ENCODE measurements at places on chromosomes 12 and 14. TPM values are rescaled to one million over a fixed set of nuclear protein-coding genes. Genes with fewer than 3 reads are reported as not detected.

GRCh38 chr12:28507033-28507432 is 316.8 kb downstream of the CCDC91 start:
- ATAC-seq = no peak

DNA sequence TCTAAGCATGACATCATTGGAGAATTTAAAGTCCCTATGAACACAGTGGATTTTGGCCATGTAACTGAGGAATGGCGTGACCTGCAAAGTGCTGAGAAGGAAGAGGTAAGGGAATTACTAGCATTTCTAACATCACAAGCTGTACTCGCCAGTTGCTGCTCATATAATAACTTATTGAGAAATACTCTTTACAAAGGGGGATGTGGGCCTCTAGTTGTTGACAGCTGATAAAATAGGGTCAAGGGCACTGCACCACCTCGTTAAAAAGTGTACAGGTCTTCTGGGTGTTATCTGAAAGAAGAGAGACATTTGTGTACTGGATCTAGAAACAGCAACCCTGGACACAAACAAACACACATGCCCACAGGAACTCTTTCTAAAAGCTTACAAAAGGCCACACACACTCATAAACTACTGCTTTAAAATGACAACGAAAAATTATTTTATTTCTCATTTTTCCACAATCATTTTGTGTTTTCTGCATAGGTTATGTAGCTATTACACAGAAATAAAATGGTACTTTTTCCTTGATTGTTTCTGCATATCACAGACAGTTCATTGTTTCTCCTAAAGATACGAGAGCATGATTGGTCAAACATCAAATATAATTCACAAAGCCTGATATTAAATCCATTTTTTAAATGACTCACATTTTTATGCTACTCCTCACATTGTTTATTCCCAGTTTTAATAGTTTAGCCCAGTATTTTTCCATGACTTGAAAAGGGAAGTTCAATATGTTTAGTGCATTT is 391.1 kb downstream of the PAWR start:
- no peak for ATAC-seq

DNA sequence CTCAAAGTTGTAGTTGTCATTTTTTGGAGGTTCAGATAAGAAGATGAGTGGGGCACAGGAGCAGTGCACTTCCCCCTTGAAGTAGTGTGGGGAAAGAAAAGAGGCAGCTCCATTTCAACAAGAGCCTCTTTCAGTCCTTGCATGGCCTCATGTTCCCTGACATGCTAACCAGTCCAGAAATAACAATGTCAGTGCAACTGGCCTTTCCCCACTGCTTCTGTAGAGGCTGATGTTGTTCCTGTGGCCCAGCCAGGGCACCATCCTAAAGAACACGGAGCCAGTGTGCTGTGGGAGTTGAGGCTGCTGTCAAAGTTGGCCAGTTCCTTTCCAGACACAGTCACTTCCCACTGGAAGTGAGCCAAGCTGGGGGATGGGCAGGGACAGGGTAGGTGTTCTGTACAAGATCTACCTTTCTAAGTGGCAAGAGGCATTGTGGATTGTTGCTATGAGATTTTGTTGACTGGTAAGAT is 77.7 kb upstream of the SLC38A2 start:
- ATAC-seq = no peak

DNA sequence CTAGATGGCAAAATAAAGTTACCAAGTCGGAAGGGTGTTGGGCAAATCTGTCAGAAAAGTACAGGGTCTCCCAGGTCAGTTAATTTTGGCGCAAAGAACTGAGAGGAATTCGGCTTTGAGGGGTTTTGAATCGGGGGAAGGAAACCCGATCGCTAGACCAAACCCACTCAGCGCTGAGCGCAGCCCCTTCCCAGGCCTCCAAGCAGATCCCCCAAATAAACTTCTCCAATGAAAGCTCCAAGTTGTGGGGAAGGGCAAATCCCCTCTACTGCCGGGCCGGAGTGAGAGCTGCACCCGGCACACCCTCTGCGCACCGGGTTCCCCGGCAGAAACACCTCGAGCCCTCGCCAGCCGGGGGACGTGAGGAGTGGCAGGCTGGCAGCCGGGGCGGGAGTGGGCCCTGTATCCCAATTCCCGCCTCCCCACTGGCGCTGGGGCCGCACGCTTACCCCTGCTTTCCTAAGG is 441 bp downstream of the E2F7 start:
- no peak for ATAC-seq

GRCh38 chr12:11917501-11917900 is 153.2 kb upstream of the BCL2L14 start:
- ATAC-seq = no peak

- ATAC-seq = no peak
These were observed 115.5 kb upstream of the G2E3 start for GRCh38 chr14:30443368-30444007.

GRCh38 chr12:122215771-122216170 is 10.1 kb downstream of the DIABLO start:
- no peak for ATAC-seq

- ATAC-seq = no peak
These were observed 128.6 kb upstream of the FLRT2 start for GRCh38 chr14:85401384-85401783.

DNA sequence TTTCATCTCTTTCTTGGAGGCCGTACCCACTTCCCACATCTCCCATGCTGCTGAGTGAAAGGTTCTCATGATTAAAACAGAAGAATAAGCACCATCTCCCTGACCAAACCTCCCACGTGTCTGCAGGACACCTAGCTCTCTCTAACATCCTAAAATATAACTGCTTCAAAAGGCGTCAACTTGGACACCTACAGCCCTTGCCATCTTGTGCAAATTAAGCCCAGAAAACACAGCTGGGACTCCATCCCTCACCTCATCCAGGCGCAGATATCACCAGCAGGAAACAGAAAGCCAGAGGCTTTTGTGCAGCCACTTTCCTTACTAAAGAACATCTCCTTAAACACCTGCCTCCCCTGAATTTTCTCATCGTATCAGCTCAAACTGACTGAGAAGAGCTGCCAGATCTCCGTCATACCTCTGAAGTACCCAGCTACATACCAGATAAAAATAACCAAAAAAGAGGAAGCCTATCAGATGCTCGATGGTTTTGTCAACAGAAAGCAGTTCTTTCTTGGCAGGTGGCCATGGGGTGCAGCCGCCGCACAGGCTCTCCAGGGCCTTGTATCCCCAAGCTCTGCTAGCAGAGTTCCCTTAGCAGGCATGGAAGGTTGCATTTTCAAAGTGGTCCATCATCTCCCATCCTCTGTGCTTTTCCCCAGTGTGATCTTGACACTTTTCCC is 28.8 kb downstream of the MAP3K9 start:
- ATAC-seq = no peak

DNA sequence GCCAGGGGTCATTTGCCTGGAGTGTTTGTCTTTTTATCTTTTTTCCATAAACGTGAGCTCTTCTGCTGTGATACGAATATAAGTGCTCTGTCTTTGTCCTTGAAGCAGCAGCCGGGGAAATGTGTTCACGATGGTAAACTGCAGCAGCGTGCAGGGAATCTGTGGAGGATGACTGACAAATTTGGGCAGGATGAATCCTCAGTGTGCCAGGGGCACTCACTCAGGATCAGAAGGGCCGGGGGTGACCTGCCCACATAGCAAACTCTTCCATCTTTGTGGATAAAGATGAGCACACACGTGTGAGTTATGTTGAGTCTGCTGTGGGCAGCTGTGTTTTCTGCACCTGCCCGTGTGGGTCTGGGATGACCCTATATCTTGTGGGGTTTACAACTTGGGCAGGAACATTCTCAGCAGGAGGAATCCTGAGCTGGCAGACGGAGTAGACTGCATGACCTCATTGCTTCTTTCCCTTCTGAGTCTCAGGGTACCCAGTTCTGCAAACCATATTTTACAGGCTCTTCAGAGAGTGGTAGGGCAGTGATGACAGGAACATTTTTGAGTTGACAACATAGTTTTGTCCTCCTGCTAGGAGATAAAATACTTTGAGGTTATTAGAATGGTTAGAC is 711 bp downstream of the ANO4 start:
- ATAC-seq = no peak

- ATAC-seq = no peak
These were observed 407.5 kb upstream of the MGAT4C start for GRCh38 chr12:86663716-86664115.

DNA sequence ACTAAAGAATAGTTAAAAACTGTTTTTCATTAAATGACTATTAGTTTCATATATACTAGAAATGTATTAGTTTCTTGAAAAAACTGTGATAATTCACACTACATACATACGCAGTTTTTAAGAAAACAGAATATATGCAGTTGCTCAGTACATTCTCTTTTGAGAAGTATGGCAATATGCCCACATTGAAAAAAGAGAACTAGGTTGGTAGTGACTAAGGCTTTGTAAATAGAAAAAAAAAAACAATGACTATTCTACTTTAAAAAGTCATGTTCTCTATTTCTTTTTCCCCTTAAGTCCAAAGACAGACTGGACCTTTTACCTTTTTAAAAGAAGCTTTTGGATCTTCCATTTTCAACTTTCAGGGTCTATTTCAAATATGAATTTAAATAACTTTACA is 25.0 kb downstream of the SNX6 start:
- ATAC-seq = no peak

DNA sequence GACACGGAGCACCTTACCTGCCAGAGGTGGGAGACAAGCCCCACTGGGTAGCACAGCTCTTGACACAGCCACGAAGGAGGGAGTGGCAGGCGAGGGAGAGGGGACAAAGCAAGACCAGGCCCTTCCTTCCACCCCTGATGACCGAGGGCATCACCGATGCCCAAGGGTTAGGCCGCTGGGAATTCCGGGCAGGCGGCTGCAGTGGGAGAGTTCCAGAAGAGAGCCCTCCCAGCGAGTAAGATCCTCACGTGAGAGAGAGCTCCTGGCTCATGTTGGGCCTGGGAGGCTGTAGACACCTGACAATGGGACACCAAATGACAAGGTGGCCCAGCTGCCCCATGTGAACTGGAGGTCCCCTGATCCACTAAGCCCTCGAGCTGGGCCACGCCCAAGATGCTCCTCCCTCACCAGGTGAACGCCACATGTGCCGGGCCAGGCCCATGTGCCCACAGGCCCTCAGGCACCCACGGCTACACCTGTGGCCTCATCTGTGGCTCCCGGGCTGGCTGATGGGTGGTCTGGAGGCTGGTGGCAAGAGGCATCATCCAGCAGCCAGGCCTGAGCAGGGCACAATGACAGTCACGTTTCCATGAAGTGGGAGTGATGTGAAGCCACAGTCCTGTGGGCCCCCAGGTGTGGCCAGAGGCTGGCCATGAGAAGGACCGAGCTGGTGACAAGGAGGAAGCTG is 32.1 kb upstream of the C14orf180 start:
- no peak for ATAC-seq

The CRIP1 gene
- 11.2 TPM for total RNA-seq

The FZD10 gene
- total RNA-seq = 1.1 TPM

The KLHL33 gene
- total RNA-seq = 1.6 TPM

The SLC35F4 gene
- total RNA-seq = not detected

The RAB15 gene
- 10.0 TPM for total RNA-seq

The SLC6A12 gene
- total RNA-seq = 11.3 TPM

The KRT6A gene
- 2.7 TPM for total RNA-seq

The TAS2R20 gene
- total RNA-seq = 3.9 TPM
